ENCODE measurements at places on chromosomes 6 and 20.

DNA sequence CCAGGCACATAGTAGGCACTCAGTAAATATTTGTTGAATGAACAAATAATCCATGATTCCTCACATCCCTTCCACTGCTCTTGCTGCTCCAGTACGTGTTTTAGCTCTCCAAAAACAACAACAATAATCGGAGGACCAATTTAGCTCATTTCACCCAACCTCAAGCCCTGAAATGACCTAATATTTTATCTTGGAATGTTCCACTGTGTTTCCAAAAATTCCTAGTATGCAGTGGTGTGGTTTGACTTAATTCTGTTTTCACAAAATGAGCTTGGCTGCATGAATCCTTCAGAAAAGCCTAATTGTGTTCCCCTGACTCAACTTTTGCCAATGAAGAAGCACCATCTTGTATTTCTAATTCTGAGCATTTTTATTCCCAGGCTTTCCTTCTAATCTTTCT, 168.0 kb upstream of the PHACTR1 start:
- no peak for DNase-seq

DNA sequence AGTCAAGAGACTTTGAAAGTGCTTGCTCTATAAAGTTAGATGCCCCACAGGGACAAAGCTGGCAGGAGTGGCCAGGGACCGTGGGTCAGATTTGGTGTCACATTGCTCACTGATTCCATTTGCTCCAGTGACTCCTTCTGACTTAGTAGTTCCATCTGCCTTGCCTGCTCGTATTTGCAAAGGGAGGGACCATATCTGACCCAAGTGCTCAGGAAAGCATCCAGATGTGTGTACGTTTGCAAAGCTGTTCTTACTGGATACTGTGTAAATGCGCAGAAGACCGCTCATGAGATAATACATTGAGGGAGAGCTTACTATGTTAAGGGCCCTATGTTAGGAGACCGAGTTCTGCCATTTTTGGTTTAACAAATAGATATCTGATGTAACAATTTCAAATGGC, 21.2 kb upstream of the CCN6 start:
- DNase-seq = no peak

- DNase-seq = no peak
These were observed 19.3 kb downstream of the ACSS1 start for GRCh38 chr20:25038591-25039015.

DNA sequence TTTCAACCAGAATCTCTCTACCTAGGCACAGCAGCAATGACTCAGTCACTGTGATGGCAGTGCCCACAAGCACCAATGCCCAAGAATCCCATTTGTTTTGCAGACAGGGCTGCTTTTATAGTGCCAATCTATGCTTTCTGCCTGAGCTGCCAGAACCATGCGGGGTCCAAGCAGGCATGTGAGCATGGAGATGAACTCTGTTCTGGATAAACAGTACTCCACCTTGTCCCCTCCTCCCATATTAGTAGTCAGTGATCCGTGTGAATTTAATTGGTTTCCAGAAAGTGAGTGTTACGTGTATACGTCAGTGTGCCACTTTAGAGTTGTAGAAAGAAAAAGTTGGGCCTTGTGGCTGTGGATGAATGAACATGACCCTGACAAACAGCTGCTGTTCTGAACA, 79.4 kb downstream of the SASH1 start:
- DNase-seq = no peak

GRCh38 chr6:125212377-125212776, 58.8 kb downstream of the TPD52L1 start:
- DNase-seq = no peak

DNA sequence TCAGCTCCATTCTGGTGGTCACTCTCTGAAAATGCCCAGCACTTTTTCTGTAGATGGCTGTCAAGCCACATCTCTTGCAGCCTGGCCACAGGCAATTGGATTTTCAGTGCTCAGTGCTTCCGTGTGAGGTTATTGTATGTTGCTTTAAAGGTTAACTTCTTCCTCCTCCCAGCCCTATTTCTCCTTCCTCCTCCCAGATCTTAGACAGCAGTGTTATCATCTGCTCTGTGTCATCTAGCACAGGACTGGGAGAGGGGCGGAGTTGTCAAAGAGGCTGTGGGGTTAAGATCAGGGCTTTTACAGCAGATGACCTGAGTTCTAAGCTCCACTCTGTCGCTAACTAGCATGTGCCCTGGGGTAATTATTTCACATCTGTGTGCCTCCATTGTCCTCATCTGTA, 129.0 kb downstream of the PHACTR3 start:
- no peak for DNase-seq
